ENCODE measurements at places on chromosomes 6 and 20.

- no peak for DNase-seq
Measured at GRCh38 chr6:37168163-37168758, 1.7 kb upstream of the PIM1 start.

DNA sequence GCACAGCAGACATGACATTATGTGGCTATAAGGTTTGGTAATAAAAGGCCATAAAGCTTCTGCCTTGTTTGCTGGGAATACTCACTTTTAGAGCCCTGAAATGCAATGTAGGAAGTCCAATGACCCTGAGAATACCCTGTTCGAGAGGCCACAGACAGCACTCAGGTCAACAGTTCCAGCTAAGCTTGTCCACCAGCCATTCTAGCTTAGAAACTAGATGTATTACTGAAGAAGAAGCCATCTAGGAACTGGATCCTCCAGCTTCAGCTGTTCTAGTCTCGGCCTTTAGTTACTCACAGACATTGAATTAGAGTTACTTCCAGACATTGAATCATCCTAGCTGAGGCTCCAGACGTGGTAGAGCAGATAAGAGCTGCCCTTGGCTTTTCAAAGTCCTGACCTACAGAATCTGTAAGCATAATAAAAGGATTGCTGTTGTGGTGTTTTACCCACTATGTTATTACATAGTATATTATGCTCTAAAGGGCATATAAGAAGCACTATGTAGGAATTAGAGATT is 84.9 kb downstream of the MMS22L start:
- peak; percentile 92 for DNase-seq

DNA sequence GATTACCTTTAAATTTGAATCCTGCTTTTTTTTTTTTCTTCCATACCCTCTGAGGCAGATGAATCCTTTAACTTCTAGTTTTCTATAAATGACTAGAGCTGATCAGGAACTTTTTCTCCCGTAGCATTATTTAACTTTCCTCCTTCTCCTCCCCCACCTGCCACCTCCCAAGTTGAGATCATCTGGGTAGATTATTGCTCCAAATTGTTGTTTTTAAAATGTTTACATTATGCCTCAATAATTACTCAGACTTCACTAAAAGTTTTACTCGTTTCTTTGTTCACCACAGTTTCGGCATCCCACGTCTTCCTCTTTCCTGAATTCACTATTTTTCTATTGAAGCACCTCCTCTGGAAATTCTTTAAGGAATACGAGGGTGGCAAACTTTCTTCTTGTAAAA is 16.6 kb upstream of the SCUBE3 start:
- no peak for DNase-seq

- DNase-seq: no peak
Measured at GRCh38 chr20:8744228-8744844, 324.6 kb upstream of the PLCB4 start.

- DNase-seq: no peak
Measured at GRCh38 chr20:2093883-2094282, 7.7 kb upstream of the STK35 start.

GRCh38 chr6:168149015-168149414 is 70.0 kb upstream of the FRMD1 start:
- no peak for DNase-seq

GRCh38 chr6:134594881-134595280 is 277.0 kb upstream of the SGK1 start:
- DNase-seq: no peak

DNA sequence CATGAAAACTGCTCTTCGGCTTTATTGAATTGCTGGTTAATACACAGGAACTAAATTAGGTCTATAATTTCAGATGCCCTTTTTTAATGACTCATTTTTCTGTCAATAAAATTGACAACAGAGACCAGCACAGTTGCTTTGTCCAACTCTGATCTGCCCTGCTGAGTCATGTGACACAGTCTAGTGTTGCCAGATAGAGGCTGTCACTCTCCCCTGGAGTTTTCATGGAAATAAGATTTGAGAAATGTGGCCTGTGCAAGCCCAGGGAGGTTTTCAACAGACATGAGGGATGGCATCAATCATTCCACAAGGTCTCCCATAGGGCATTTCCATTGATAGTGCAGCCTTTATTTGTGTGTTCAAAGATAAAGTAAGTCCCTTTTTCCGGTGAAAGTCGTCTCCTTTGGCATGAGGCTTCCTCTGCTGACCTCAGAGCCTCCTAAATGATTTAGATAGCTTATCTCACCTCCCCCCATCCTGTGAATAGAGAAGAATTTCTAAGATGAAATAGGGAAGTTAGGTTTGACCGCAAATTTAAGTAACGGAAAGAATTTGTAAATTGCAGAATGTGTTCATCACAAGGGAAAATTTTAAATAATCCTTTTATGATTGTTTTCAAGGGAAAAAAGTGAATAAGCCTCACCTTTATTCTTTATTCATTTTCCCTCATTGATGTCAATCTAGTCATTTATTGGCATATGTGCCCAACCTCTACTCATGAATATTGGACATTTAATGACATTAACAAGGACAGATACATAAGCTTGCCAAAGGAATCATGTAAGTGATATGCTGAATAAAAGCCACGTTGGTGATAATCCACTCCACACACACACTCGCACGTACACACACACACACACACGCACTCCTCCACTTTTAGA is 277.7 kb downstream of the ADGB start:
- no peak for DNase-seq

All from brain microvascular endothelial cell (primary cell).